Smooth muscle cell of the brain vasculature (primary cell): ENCODE measurements at places on chromosomes 7 and 10.

DNA sequence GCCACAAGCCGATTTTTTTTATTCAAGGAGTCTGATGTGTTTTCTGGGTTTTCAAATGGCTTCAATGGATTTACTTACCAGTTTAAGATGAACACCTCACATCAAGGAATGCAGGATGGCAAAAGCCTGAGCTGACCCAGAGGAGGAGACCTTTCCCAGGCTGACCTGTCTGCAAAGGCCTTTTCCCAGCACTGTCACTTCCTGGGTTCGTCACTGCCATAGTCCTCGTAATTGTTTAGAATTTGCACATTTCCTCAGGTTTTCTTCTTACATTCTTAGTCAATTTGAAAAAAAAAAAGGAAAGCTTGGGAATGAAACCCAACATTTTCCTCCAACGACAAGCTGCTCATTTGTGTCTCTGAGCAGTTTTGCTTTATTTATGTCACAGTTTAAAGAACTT is 42.0 kb downstream of the PTER start:
- DNase-seq = no peak

GRCh38 chr7:148684289-148684830 is 14.3 kb upstream of the CUL1 start:
- no peak for DNase-seq

GRCh38 chr7:135792363-135792668 is 43.7 kb upstream of the FAM180A start:
- no peak for DNase-seq

- no peak for DNase-seq
Measured at GRCh38 chr10:63214571-63214970, 81.4 kb downstream of the NRBF2 start.

- DNase-seq = no peak
Measured at GRCh38 chr10:31071232-31072005, 39.8 kb upstream of the ZNF438 start.

DNA sequence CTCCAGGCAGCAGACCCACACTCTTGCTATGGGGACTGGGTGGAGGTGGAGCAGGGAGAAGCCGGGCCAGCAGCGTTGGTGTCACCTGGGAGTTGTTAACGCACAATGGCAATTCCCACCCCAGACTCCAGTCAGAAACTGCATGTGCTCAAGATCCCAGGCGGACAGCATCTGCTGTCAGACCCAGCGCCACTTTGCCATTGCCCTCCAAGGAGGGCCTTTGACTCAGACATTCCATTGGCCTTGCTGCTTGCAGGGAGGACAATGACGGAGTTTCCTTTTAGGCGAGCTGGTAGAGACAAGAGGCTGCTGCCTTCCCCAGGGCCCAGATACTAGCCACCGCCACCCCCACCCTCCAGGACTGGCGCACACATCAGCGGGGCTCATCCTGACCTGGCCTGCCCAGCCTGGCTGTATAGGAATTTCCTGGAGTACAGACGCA is 34.5 kb downstream of the ZNF775 start:
- DNase-seq = no peak

DNA sequence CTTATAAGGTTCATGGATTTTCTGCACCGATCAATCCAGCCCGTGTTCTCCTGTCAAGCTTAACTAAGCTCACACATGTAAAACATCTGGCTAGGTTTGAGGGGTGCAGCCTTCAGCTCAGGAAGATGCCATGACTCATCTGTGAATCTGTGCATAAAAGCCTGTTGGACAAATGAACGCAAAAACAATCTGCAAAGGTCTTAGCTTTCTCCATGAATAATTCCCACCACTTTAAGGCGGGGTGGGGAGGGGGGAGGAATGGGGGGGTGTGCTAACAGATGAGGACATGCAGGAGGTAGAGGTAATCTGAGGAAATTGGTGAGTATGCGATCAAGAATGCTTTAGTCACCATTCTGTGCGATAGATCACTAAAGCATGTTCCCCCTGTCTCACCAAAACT is 4.8 kb downstream of the DOCK4 start:
- DNase-seq = no peak

GRCh38 chr7:81839708-81840369 is 70.0 kb upstream of the HGF start:
- no peak for DNase-seq

DNA sequence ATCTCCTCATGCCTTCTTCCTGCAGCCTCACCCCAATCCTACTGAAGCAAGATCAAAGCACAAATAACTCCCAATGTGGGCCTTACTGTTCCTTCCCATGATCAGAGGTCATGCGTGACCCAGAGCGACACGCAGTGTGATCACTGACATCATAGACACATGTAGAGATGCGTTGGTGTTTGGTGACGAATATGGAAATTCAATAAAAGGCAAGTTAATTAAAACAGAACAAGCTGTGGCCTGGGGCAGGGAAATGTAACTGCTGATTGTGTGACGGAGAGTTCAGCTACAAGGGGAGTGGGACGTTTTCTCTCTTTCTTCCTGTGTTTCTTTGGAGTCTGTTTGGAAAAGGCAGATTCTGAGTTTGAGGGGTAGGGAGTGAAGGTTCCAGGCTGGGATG is 34.8 kb upstream of the CARD11 start:
- no peak for DNase-seq

DNA sequence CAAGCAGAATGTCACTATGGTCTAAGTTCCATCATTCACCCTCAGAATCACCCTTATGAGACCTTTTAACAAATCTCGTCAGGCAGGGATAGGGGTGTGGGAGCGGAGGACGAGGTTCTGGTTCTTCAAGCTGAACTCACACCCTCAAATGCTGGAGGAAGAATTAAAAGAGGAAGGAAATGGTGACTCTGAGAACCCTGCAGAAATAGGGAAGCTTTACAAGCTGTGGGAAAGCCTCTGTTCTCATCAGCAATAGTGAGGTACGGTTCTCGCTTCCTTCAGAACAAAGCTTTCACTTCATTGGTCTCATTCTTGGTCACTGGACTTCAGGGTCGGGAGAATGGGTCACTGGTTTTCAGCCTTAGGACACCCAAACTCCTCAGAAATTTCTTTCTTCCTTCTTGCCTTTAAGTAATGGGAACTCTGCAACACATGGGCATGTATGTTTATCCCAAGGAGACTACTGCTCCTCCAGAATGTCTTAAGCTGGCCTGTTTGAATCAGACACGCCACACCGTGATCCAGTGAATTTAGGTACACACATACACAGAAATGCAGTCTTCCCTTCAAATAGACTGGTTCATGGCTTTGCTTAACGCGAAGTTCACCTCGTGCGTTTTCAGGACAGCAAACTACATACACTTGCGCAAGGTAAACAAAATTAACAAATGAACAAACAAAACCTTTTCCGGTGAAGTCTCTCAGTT is 226.0 kb downstream of the SFMBT2 start:
- no peak for DNase-seq

DNA sequence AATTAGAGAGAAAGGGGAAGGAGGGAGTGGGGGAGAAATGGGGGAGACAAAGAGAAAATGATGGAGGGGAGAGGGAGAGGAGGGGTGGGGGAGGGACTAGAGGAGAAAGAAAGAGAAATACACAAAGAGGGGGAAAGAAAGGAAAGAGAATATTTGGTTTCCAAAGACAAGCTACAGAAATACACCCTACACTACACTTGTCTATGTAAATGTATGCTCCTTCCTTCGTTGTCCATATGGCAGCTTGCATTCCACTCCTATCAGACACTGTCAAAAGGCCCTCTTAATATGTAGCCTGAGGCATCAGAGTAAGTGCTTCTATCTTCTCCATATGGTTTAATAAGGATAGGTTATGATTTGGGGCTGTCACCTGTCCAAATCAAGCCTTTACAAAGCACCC is 92.8 kb upstream of the FEZF1 start:
- no peak for DNase-seq

DNA sequence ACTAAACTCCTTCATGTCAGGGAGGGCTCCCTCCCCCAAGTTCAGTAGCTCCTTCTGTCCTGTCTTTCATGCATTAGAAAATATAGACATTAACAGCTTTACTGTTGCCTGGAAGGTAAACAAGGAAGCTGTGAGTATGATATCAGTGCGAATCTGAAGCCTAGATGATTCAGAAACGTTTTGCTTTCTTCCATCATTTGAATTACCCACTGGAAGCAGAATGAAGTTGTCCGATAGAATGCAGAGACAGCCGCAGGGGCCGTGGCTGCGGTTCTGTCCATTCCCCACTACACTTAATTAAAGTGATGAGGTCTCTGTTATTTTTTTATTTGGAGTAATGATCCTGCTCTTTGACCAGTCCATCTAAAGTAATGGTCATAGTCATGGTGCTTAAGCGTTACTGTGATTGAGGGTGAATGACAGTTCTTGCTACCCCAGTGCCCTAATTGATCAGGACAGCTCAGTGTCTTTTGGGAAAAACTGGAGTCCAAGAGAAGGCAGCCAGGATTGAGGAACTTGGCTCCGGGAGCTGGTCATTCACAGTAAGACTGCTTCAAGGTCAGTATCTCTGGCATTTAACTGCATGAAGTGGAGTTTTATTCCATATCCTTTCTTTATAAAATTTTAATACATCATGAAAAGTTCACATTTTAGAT is 69.9 kb downstream of the PTPRE start:
- no peak for DNase-seq

- no peak for DNase-seq
Measured at GRCh38 chr7:44289341-44290251, 35.8 kb downstream of the CAMK2B start.

GRCh38 chr10:2968401-2969058 is 98.8 kb upstream of the PFKP start:
- DNase-seq = no peak

DNA sequence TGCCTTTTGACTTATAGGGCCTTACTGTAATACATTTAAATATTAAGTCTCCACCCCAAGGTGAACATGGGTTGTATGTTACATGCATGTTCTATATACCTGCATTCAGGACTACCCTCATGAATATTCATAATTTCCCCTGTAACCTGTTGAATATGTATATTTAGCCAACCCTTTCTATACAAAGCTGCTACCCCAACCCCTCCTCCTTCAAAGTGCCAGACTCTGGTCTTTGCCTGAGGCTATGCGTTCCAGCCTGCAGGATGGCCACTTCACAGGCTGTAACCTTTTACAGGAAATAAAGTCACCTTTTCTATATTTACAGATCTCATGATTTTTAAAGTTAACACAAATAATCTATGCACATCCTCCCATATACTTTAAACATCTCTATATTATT is 10.1 kb upstream of the UNC5B start:
- no peak for DNase-seq

GRCh38 chr10:129725482-129725881 is 238.6 kb downstream of the EBF3 start:
- no peak for DNase-seq

- DNase-seq = no peak
Measured at GRCh38 chr7:113172726-113173125, 54.4 kb upstream of the SMIM30 start.

DNA sequence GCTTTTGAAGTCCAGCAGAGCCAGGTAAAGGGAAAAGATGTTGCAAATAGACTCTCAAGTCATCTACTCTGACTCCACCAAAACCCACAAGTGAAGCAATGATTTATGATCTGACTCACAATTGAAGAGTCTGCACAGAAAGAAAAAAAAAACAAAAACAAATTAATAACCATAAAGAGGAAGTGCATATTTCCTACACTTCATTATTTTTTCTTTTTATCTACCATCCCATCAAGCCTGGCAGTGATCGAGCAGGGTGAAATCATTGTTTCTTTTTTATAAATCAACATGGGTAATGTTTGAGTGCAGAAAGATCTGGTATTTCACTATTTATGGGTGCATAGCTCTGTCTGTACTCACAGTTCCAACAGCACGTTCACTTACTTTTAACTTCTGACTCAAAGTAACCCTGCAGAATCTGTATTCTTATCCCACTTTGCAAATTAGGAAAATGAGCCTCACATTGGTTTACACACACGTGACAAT is 829.0 kb downstream of the TNS3 start:
- DNase-seq = no peak

- no peak for DNase-seq
Measured at GRCh38 chr10:51892965-51893658, 193.7 kb upstream of the CSTF2T start.

GRCh38 chr7:910441-910861 is 34.1 kb downstream of the GET4 start:
- DNase-seq = no peak
